HepG2 (cell line): ENCODE measurements at places on chromosomes 4 and X. TPM values are rescaled to one million over a fixed set of nuclear protein-coding genes. Genes with fewer than 3 reads are reported as not detected.

USP17L27 gene
- total RNA-seq = not detected in 2 replicates

CDKL2 gene
- total RNA-seq = not detected in 2 replicates

DNA sequence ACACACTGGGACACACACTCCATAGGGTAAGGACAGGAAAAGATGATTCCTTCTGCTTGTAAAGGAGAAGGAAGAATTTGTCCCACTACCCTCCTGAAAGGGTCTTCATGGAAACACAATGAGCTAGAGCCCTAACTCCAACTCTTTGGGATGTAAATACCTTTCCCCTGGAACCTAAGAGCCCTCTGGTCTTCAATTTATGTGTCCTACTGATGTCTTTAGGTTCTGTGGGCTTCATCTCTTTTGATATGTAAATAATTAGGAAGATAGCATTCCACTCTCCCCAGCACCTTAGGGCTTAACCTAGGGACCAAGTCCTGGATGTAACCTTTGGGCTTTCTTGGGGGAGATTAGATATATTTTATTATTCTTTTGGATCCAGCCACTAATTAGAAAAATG, 38.3 kb downstream of the PF4 start:
- DNase-seq = no peak

GRCh38 chrX:131802836-131803626, 220.1 kb upstream of the STK26 start:
- no peak for DNase-seq

GRCh38 chrX:153410888-153411254, 401 bp upstream of the ZFP92 start:
- DNase-seq = no peak
